ENCODE measurements at places on chromosomes 16 and 17.

GRCh38 chr17:27263386-27263785, 30.5 kb upstream of the WSB1 start:
- no peak for DNase-seq

GRCh38 chr17:62933501-62934385, 32.3 kb upstream of the TANC2 start:
- DNase-seq, result peak; percentile 7

GRCh38 chr16:49724774-49725173, 131.1 kb downstream of the ZNF423 start:
- peak; percentile 62 for DNase-seq

- DNase-seq, result no peak
Measured at GRCh38 chr17:50382931-50383330, 9.9 kb downstream of the EME1 start.

- DNase-seq, result no peak
Measured at GRCh38 chr17:34532281-34533065, 46.9 kb upstream of the TMEM132E start.

- no peak for DNase-seq
Measured at GRCh38 chr16:2755158-2755557, 2.7 kb downstream of the SRRM2 start.

- DNase-seq, result no peak
Measured at GRCh38 chr17:22717211-22717610, 1024.9 kb downstream of the KCNJ18 start.

DNA sequence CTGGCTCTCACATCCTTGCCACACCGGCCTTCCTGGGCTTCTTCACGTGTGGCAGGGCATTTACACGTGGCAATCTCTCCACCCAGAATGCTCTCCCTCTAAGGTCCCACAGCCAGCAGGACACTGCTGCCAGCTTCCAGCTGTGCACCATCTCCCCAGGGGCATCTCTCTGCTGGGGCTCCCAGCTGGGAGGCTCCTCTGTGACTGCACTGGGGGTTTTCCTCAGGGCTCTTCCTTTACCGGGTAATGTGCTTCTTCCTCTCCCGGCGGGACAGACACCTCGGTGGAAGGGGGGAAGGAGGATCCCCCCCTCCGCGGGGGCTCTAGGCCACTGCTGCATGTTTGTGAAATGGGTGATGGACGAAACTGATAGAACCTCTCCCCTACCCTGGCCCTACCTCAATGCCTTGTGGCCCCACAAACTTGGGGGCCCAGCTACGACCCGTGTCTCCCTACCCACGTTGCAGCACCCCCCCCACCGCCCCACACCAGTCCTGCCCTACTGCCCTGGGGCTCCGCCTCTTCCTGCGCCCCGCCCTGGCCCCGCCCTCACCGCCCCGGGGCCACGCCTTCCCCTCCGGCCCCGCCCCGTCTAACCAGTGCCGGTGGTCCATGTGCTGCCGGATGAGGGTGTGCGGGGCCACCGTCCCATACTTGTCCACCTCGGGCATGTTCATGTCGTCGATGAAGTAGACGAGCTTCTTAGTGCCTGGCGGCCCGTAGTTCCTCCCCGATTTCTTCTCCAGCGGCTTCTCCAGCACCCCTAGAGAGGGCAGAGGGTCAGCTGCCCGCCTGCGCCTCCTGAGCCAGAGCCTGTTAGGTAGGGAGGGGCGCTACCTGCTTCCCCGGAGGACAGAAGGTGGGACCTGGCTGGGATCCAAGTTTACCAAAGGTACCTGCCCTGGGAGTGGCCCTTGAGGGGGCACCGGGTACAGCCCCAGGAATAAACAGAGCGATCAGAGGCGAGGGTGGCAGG, 92.6 kb downstream of the DNAH17 start:
- DNase-seq, result no peak

GRCh38 chr16:66924527-66925321, 611 bp downstream of the RRAD start:
- DNase-seq, result peak; percentile 42

DNA sequence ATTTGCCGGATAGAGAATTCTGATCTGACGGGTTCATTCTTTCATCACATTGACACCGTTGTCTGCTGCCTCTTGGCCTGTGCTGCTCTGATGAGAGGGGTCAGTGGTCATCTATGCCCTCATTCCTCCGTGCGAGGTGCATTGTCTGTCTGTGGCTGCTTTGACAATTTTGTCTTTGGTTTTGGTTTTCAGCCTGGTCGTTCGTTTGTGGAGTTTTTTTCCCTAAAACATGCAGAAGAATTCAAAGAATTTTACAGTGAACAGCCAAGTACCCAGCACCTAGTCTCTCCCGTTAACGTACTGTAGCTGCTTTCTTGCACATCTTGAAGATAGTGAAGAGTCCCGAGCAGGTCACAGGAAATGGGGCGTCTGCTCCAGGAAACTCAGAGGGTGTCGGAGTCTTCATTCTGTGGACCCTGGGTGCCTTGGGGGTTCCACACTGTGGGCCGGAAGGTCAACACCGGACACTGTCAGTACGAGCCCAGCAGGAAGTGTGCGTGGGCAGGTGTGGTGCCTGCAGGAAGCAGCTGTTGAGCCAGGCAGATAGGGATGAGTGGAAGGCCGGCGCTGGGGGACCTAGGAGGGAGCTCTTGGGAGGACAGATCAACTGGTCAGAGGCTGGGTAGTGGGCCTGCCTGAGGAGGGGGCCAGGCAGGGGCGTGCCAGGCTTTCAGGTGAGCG, 28.2 kb downstream of the CRAMP1 start:
- DNase-seq, result no peak

- no peak for DNase-seq
Measured at GRCh38 chr17:71546419-71546818, 574.4 kb upstream of the SOX9 start.

- peak; percentile 44 for DNase-seq
Measured at GRCh38 chr16:85749771-85750145, 1.1 kb downstream of the C16orf74 start.

DNA sequence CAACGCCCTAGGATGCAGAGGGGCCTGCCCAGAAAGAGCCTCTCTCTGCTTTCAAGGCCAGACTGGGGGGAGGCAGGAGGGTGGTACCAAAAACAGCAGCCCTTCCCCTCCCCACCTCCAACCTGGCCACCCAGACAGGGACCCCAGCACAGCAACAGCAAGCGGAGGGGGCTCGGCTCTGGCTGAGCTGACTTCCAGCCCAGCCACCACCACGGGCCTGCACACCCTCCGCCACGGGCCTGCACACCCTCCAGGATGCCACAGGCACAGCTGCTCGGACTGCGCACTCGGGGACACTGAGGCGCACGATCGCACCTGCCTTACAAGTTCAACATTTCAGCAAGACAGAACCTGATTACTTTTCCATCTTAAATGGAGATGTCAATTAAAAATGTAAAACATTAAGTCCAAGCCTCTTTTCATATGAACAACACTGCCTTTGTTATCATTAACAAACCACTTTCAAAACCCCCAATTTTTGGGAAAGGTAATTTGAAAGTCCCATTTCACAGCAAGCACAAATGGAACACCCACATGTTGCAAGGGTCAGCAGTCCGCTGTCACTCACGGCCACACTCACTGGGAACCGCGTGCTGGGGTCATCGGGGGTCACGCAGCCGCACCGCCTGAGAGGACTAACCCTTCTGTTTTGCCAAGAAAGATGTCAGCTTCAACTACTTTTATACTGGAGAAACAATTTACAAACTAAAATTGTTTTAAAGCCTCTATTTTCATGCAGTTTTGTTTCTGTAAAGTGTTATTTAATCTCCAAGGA, 76.4 kb downstream of the ANKRD11 start:
- DNase-seq, result no peak

DNA sequence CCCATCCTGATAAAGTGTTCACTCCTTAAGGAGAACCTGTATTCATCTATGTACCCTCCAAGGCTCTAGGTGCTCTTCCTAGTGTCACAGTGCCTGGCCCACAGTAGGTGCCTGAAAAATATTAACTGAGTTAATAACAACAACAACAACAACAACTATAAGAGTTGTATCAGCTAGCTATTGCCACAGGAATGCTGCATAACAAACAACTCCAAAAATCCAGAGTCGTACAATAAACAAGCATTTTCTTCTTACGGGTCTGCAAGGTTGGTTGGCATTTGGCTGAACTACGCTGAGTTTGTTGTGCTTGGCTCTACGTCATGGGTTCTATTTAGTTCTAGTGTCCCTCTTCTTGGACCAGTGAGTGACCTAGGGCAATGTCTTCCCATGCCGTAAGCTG, 29.2 kb downstream of the TMC5 start:
- DNase-seq, result no peak

DNA sequence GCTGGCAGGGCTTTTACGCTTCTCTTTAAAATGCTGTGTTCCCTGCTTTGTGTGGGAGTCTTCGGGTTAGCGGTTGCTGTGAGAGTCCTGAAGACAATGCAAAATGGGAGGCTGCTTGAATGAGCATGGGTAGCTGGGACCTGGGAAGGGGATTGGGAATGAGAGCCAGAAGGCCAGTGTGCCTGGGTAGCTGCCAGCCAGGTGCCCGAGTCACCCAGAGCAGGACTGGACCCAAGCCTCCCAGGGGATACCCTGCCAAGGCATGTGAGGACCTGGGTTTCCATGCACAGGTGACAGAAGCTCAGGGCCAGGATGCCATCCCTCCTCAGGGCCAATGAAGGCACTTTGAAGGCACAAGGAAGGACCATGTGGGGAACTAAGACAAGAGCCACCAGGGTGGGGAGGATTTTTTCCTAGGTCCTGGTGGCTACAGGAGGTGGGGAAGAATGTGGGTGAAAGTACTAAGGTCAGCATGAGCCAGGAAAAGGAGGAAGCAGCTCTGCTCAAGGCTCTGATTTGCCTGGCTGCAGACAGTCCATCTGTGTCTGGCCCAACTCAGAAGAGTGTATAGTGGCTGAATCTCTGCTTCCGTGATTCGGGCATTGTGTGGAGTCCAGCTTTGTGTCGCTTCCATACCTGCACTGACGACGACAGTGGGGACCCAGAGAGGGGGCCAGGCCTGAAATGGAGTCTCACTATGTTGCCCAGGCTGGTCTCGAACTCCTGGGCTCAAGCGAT, 20.5 kb downstream of the TMEM94 start:
- DNase-seq, result no peak

DNA sequence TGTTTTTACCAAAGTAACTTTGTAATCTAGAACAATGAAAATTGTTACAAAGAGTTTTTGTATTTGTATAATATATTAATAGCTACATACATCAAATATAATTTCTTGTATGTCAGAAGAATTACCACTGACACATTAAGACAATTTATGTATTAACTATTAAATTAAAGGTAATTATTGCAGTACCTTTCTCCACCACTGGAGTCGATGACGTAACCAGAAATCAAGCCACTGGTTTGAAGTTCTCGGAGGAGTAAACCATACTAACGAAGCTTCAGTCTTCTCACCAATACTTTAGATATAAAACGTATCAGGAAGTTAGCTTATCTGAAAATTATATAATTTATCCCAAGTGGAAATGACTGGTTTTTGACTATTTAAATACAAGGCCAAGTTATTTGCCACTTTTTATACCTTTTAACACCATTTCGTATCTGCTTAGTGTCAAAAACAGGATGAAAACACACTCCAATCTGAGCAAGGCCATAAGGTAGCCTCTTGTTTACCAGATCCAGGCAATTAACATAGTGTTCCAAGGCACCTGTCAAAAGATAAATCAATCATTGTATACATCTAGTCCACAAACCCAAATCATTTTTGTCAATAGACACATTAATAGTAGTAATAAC, 4.3 kb downstream of the POLG2 start:
- DNase-seq, result no peak

DNA sequence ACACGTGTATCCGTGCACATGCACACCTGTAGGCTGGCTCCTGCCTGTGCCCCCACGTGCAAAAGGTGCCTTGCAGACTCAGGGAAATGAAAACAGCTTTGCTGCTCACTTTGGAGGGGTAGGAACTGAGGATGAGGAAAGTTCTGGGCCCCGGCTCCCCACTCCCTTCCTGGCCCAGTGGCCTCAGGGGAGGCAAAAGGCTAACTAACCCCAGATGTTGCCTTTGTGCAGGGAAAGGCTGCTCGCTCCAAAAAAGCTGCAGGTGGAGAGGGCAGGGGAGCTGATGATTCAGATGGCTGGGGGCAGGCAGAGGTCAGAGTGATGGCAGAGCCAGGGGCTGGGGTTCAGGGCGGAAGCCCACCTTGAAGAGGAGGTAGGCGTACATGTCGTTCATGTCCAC, 12.4 kb downstream of the PLCD3 start:
- no peak for DNase-seq

DNA sequence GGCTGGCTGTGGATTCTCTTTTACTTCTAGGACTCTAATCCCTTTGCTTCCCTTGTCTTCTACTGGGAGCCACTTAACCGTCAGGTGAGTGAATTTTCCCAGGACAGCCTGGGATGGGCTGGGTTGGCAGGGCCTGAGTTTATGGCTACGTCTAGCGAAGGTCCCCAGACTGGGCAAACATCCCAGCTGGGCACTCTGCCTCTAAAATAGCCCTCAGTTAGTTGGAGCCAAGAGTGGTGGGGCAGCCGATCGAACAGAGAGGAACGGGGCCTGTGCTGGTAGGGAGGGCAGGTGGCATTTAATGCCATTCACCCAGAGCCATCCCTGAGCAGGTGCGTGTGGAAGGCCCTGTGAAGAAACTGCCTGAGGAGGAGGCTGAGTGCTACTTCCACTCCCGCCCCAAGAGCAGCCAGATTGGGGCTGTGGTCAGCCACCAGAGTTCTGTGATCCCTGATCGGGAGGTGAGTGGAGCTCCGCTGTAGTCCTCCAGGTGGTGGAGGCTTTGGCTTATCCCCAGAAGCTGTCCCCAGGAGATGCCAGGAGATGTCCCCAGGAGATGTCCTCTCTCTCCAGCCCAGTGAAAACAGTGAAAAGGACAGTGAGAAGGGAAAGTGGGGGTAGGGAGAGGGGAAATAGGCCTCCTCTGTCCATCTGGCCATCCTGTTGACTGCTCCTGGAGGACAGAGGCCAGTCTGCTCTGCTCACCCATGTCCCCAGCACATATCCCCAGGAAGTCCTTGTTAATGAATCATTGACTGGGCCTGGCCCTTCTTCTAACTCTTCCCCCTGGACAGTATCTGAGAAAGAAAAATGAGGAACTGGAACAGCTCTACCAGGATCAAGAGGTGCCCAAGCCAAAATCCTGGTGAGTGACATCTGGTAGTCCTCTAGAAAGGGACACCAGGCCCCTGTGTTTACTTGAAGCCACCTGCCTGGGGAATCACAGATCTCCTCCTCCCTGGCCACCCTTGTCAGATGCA, 4.4 kb downstream of the PNPO start:
- no peak for DNase-seq

DNA sequence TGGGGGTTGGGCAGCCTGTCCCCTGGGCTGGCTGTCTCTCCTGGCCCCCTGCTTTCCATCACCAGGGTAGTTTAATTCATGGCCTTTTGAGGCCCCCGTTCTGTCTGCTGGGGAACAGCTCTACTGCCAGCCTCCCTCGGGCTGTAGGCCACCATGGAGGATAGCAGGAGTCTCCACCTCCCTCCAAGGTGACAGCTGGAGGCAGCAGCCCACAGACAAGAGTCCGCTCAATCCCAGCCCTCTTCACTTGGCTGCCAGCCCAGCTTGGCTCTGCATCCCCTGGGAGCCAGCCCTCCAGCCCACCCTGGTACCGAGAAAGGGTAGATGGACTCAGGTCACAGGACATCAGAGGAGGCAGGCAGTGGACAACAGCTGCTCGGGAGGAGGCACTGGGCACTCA, 194.6 kb upstream of the SDK2 start:
- DNase-seq, result peak; percentile 92

Measured in NCI-H524 (cell line).